ENCODE measurements at places on chromosomes 7 and 10. TPM values are rescaled to one million over a fixed set of nuclear protein-coding genes. Genes with fewer than 3 reads are reported as not detected.
A peak's percentile ranks its signal among the peaks of the same experiment; 100 is the strongest.

- no peak for DNase-seq
Observed at GRCh38 chr7:94389381-94389780, 5.3 kb upstream of the COL1A2 start.

GRCh38 chr10:31013331-31013730 lies 18.3 kb downstream of the ZNF438 start:
- DNase-seq: no peak

- DNase-seq: no peak
Observed at GRCh38 chr10:21230219-21230618, 295.3 kb downstream of the SKIDA1 start.

- DNase-seq: no peak
Observed at GRCh38 chr10:4371691-4372295, 454.2 kb upstream of the AKR1E2 start.

GRCh38 chr7:74599244-74599643 lies 58.3 kb upstream of the GTF2I start:
- DNase-seq: no peak

DNA sequence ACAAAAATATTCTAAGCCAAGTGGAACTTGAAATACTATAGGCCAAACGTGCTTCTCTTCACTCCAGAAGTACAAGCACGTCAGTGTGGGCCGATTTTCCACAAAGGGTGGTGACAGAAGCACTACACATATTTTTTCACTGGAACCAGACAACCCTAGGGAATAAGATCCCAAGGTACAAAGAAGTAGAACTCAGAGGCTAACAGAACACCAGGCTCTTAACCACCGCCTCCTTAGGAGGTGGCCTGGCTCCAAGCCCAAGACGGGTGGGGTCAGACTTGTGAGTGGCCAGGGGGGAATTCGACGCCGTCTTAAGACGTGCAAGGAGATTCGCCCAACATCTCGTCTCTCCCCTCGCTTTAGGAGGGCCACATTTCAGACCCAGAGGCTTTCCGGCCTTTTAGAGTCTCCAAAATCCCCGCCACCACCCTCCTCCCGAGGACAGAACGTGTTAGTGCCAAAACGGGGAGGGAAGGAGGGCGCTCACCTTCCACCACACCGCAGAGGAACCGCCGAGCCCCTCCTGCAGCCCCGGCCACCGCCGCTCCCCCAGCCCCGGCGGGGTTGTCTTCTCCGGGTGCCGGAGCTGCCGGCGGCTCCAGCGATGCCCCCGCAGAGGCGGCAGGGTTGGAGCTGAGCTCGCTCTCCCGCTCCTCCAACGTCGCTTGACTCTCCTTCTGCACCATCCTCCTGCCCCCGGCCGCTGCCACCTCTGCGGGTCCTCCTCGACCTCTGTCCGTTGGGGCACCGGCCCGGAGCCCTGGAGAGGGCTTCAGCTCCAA lies 716 bp downstream of the OGA start:
- peak; percentile 93 for DNase-seq

DNA sequence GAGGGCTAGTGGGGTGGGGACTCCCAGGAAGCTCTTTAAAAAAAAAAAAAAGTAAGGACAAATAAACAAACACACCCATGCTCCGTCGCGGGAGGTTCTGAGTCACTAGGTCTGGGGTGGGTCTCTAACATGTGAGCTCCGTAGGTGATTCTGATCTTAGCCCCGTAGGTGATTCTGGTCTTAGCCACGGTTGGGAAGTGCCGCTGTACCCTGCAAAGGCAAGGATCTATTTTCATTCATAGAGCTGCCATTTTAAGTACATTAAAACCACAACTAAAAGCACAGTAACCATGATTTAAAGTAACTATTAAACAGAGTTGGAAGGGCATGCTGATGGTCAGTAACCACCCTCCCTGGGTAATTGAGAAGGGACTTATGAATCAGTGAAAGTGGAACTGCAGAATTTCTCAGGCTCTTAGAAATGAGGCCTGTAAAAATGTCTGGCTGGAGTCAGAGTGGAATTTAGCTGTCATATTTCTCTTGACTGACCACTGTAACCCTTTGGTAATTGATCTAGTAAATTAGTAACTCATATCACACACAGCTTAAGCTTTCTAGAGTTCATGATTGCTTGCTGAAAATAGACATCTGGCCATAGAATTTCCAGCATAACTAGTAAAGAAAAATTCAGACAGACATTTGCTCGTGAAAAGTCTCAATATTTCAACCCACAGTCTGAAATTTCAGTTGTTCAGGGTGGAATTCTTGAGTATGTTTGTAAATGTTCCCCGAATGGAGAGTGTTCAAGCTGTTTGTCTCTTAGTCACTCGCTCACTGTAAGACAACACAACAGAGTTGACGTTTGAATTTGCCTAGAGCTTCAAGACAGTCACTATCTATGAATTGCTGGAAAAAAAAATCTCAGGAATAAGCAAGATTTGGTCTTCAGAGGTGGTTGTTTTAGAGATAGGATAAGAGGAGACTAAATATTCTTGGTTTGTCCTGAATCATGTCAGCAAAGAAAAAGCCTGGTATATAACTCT lies 34.2 kb upstream of the TCF7L2 start:
- peak; percentile 61 for DNase-seq

Gene ZPBP
- total RNA-seq: 0.17 TPM

Gene CABCOCO1
- total RNA-seq: not detected

Gene GTF2IRD2
- 2.7 TPM for total RNA-seq

Gene GRM8
- total RNA-seq: not detected
